C1 segment of cervical spinal cord (tissue), 14 donors: ENCODE measurements at places on chromosomes 13 and 19.

DNA sequence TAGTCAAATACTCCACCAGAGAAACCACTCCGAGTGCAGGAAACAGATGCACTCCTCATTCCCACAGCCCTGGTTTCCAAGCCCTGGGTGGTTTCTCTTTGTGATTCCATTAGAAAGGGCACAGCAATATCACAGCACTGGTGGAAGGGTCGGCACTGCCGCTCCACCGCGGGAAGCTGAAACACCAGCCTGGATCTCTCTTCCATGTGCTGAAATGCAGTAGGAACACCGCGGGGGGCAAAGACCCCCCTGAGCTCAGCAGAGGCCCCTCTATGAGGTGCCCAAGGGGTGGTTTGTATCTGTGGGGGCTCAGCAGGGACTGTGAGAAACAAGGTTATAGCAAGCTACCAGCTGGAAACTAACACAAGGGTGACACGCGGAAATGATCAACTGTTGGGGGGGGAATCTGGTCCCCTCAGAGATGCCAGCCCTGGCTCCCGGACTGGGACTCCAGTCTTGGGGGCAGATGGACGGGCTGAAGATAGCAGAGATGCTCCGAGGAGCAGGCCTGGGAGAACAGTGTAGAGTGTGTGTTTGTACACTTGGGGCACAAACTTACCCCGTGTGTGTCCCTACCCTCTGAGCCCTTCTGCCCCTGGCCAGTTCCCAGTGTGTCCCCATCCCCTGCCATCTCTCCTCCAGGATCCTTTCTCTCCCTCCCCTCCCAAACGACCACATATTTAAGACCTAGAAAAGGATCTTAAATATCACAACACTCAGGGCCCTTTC, 1.8 kb downstream of the ZFR2 start:
- no peak for DNase-seq

DNA sequence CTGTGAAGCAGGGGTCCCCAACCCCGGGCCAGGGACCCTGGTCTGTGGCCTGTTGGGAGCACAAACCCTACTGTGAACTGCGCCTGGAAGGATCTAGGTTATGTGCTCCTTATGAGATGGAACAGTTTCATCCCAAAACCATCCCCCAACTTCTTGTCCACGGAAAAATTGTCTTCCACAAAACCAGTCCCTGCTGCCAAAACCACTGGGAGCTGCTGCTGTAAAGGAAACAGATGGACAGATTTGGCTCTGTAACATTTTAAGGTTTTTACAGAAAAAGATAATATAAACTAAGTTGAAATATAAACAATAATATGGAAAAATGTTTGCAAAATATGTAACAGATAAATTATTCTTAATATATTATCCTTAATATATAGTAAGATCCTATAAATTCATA, 73.7 kb downstream of the COG6 start:
- no peak for DNase-seq

DNA sequence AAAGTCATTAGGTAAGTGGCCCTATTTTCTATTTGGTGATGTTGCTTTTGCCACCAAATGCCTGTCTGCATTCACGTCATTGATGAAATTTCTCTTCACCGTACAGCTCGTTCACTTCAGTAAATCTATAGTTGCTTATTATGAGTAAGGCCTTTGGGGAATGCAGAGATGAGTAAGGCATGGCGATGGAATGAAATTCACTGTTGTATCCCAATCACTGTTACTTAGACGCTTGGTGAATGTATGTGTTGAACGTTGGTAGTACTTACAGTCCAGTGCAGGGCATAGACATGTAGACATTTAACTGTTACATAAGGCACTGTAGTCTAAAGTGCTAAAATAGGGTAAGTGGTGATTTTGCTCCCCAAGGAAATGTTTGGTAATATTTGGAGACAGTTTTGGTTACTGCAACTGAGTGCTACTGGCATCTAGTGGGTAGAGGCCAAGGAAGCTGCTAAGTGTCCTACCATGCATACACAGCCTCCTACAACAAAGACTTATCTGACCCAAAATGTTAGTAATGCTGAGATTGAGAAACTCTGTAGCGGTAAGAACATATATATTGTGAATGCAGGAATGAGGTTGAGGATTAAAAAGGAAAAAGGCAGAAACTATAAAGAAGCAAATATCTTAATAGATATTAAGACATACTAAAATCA, 5.8 kb downstream of the AKAP11 start:
- DNase-seq, result no peak

GRCh38 chr19:4096049-4096892, 27.7 kb downstream of the MAP2K2 start:
- no peak for DNase-seq

DNA sequence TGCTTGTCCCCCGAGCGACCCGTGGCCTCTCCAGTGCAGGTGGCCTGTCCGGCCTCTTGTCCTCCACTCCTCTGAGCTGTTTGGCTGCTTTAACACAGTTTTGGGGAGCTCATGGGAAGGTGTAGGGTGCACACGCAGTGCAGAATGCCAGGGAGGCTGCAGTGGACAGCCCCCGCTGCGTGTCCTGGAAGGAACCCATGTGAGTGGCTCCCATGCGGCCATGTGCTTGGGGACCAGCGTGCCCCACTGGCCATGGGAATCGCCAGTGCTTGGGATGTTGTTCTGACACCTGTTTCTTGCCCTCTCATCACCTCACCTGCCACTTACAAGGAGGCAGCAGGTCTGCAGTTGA, 22.6 kb upstream of the F7 start:
- DNase-seq, result no peak

DNA sequence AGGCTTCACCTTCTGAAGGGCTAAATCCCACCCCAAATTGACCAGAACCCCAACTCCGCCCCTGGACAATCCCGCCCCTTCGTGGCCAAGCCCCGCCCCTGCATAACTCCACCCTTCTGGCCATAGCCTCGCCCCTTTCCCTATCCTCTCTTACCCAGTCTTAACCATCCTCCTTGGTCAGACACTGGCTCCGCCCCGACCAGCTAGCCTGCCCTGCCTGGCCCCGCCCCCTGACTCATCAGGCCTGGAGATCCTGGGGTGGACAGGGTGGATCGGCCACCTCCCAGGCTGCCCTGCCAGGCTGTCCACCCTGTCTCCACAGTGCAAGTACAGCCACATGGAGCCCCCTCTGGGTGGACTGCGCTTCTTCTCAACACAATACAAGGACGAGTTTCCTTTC, 8.0 kb upstream of the ZNF358 start:
- no peak for DNase-seq

DNA sequence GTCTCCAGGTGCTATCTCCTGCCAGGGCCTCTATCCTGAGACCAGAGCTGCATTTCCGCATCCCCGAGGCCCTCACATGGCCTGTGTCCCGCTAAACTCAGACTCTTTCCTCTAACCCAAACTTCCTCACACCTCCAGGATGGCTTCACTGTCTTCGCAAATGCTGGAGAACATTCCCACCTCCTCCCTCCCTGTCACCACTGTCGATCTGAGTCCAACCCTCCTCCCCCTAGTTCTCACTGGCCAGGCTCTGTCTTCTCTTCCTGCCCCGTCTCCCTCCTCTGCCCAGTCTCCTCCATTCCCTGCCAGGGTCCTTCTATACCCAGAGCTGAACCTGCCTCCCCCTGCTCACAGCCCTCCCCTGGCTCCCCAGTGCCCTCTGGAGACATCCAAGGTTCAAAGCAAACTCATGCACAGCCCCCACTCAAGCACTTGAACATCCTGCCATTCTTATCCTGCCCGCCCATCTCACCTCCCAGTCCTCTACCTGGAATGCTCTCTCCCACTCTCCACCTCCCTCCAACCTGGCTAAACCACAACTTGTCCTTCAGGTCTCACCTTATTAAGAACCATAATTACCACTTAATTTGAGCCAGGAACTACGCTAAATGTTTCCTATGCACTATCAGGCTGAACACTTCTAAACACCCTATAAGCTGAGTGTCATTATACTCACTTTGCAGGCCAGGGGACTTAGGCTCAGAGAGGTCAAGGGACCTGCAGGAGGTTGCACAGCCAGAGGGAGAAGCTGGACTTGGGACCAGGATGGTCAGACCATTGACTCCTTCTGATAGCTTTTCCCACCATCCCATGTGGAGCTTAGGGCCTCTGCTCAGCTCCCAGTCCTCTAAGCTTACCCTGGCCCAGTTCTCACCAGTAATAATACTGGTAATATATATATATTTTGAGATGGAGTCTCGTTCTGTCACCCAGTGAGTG, 961 bp upstream of the VSIG10L start:
- DNase-seq, result no peak
